ENCODE measurements at places on chromosomes 6 and 20.

GRCh38 chr20:3749689-3750531, 17.4 kb downstream of the HSPA12B start:
- no peak for DNase-seq

- DNase-seq: no peak
Observed at GRCh38 chr6:117548797-117549301, 53.5 kb downstream of the GOPC start.

DNA sequence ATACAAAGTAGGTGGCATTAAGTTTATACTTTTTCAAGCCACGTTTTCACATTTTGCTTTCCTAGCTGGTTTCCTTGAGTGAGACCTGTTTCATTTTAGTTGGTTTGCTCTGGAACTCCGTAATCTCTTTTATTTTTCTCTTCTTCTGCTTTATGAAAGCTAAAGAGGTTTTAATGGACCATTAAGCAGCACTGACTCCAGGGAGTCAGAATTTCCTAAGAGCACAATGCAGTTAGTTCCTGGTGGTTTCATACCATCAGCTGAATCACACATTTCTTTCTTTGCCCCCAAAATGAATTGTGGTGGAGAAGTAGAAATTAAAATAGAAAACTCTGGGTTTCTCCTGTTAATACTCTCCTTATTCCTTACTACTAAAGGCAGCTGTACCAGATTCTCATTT, 3.4 kb downstream of the OPN5 start:
- no peak for DNase-seq

DNA sequence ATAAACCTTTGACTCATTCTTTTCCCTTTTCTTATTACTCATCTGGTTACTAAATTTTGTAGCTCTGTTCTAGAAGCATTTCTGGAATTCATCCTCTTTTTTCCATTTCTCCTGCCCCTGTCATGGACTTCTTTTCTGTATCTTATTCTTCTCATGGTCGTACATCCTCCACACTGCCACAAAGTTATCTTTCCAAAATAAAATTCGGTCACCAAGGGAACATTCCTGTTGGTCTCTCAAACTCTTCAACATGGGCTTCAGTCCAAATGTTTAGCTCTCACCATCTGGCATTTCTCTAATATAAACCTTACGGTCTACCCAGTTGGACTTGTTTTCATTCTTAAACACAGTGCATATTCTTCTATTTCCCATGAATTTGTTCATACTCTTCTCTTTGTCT, 428.8 kb upstream of the ID4 start:
- no peak for DNase-seq

GRCh38 chr6:131696956-131697355, 4.2 kb downstream of the OR2A4 start:
- no peak for DNase-seq

DNA sequence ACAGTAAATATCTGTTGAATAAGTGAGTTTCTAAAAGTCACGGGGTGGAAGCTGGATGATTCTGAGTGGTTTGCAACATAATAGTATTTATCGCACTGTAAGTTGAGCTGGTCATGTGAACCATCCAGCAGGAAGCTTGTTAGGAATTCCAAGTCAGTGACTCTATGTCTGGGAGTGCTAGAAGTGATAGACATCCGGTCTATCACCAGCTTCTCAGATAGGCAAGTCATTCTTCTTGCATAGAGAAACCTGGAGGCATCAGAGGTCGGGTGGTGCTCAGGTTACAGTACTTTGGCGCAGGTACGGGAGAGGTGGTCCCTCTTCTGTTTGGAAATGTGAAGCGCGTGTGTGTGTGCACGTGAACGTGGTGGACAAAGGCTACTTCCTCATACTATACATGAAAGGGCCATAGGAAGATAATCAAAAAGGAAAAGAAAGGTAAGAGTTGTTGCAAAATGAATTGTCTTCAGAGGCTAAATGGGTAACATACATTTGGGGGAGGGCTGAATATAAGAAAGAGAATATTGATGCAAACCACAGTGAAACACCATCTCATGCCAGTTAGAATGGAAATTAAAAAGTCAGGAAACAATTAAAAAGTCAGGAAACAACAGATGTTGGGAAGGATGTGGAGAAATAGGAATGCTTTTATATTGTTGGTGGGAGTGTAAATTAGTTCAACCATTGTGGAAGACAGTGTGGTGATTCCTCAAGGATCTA, 299.3 kb upstream of the ZFP64 start:
- DNase-seq: no peak

DNA sequence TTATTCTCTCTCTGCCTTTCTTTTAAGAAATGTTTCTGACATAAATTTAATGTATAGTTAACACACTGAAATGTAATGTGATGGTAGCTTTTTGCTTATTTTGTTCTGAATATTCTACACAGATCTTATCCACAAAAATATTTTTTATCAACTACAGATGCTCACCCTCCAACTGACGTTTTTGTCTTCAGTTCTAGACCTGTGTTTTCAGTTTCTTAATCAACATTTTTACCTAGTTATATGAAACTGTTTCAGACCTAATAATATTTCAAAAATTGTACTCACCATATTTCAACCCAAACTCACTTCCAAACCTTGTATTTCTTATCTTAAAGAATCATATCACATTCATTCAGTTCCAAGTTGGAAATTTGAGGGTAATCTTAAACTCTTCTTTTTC, 452.8 kb downstream of the RFPL4B start:
- DNase-seq: no peak

DNA sequence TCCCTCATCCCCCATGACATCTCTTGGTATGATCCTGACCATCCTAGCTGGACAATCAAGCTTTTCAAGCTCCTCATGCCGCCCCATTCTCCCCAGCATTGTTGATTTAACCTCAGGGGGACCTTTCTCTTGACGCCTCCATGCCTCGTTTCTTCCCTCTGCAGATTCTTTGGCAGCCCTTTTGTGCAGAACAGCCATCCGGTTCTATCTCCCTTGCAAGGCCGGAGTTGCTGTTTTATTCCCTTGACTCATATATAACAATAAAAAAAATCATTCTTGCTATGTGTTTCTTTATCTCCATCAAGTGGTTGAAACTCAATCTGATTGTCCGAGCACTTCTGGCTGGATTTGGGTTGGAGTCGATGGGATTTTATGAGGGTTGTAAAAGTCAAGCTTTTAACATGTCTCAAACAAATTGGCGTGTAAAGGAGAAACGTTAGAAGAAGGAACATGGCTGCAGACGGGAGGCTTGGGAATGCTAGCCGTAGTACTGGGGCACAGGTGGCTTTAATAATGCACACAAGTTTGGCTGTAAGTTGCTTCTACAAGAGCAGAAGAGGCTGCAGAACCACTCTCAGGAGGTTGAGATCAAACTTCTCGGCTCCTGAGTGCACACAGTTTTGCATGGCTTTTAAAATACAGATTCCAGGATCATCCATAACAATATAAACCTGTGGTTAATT, 3.9 kb upstream of the SULF2 start:
- DNase-seq: no peak

DNA sequence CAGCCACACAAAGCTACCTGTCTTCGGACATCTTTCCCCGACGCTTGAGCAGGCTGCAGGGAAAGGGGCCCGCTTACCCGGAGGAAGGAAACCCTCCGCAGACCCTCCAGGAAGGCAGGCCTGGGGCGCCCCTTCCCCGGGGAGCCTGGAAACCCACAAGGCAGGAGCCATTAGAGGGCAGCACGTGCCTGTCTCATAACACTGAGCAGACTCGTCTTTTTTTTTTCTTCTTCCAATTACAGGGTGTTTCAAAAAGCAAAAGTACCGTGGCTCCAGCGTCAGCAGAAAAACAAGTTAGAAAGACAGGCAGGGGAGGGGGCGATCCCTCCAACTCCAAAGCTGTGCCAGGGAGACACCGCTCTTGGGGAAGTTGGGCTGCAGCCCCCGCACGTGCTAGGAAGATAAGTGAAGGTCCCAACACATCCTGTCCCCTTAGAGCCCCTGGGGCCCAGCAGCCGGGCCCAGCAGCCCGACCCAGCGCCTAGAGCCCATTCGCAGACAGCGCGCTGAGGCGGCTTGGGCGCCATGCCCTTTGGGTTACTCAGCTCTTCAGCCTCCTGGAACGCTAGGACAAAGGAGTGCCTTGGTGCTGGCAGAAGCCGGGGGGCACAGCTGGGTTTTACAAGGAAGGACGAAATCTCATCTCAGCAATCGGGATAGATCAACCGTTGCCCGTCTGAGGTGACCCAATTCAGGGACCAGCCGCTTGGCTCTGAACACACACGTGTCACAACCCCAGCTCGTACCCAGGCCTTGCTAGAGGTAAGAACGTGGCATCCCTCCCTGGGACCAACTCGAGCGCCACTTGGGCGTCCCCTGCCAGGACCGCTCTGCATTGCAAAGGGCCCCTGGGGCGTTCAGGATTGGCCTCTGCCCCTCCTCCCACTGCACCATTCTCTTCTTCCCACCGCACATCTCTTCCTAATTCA, 136.3 kb downstream of the LY86 start:
- DNase-seq: peak; percentile 78

GRCh38 chr6:5090603-5091002, 5.5 kb downstream of the PPP1R3G start:
- no peak for DNase-seq

Measured in GDM1 (cell line).